ENCODE measurements at places on chromosomes 7 and 10.
A peak's percentile ranks its signal among the peaks of the same experiment; 100 is the strongest.

DNA sequence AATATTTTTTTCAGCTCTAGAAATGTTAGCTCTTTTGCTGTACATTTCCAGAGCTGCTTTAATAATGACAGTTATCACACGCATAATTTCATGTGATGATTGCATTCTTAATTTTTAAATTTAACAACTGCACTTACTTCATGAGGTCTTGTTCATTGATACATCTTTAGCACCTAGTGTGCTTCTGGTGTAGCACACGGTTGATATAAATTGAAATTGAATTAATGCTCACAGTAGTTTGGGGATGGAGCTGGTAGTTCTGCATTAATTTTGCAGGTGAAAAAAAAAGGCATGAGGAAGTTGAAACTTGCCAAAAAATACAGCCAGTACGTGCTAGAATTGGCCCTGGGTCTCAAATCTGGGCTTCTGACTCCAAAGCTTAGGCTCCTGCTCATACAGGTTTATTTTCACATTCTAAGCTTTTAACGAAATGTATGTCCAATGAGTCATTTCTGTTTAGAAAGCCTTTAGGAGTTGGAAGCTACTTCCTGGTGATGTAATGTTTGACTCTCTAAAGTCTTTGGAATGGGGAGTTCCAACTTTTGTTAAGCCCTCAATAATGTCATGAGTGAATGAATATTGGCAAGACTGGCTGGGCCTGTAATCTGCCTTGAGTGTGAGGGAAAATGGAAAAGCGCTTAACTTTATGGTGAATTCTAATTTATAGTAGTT is 62.5 kb downstream of the DAGLB start:
- DNase-seq: peak; percentile 32

DNA sequence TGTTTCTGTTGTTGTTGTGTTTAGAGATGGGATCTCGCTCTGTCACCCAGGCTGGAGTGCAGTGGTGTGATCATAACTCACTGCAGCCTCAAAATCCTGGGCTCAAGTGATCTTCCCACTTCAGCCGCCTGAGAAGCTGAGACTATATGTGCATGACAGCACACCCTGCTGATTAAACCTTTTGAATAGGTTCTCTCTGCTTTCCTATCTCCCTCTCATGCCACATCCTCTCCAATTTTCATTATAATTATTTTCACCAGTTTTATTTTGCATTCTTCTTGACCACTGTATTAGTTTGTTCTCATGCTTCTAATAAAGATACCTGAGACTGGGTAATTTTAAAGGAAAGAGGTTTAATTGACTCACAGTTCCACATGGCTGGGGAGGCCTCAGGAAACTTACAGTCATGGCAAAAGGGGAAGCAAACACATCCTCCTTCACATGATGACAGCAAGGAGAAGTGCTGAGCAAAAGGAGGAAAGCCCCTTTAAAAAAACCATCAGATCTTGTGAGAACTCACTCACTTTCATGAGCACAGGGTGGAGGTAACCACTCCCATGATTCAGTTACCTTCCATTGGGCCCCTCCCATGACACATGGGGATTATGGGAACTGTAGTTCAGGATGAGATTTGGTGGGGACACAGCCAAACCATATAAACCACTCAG is 12.9 kb downstream of the AGK start:
- DNase-seq: peak; percentile 47

- DNase-seq: peak; percentile 37
Observed at GRCh38 chr10:110009736-110010475, 2.1 kb downstream of the ADD3 start.

DNA sequence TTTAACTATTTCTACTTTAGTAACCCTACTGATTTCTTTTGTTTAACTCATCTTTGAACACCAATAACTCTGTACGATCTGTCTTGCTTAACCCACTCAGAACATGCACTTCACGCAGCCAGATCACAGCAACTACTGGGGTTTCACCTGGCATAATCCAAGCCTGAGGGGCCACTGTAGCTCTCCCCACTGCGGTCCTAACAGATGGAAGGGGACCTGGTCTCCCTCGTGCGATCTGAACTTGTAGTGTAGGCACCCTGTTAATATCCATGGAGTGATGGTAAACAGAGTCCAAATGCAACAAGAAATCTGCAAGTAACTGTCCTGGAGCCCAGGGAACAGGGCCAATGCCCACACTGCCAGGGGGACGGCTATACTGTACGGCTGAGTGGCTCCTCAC is 45.5 kb downstream of the INSIG1 start:
- no peak for DNase-seq

All from MV-4-11 (cell line).